Breast epithelium (tissue), 4 donors: ENCODE measurements at places on chromosomes 11 and 22. TPM values are rescaled to one million over a fixed set of nuclear protein-coding genes. Genes with fewer than 3 reads are reported as not detected.

DNA sequence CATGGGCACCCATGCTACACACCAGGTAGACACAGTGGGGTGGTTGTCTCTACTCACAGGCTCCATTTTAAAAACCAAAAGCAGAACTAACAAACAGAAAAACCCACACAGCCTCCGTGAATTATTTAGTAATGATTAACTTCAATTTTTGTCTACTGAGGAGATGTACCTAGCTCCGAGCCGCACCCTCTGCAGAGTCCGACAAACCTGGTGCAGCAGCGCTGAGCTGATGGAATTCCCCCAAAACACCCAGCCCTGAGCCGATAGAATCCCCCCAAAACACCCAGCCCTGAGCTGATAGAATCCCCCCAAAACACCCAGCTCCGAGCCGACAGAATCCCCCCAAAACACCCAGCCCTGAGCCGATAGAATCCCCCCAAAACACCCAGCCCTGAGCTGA is 927.0 kb downstream of the BRD1 start:
- no peak for DNase-seq

- no peak for DNase-seq
These were observed 593.7 kb upstream of the LUZP2 start for GRCh38 chr11:23903044-23903704.

DNA sequence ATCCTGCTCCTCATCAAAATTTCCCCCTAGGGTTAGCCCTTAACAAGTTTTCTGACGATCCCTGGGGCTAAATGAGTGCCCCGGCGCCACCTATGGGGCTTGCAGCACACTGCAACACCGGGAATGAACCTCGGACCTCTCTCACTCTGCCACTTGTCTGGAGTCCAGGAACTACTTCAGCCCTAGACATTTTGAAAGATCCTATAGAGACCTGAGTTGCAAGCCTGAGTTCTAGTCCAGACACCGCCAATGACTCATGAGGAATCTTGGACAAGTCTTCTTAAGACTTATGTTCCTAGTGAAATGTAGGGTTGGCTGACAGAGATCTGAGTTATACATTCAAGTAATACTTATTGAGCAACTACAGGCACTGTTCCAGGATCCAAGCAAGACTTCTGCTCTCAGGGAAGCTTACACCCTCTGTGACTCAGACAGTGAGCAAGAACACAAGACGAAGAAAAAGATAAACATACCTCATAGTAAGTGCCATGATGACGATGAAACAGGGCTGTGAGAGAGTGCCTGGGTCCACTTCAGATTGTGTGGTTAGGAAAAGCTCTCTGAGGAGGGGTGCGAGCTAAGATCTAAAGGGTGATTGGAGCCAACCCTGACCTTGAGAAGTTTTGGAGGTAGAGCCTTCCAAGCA is 10.2 kb upstream of the STK33 start:
- no peak for DNase-seq

GRCh38 chr22:44438481-44439131 is 59.4 kb downstream of the RTL6 start:
- peak; percentile 41 for DNase-seq

GRCh38 chr11:36417154-36417553 is 92.9 kb downstream of the TRAF6 start:
- DNase-seq = no peak

- DNase-seq = no peak
These were observed 912.8 kb downstream of the DLG2 start for GRCh38 chr11:84714316-84714780.

DNA sequence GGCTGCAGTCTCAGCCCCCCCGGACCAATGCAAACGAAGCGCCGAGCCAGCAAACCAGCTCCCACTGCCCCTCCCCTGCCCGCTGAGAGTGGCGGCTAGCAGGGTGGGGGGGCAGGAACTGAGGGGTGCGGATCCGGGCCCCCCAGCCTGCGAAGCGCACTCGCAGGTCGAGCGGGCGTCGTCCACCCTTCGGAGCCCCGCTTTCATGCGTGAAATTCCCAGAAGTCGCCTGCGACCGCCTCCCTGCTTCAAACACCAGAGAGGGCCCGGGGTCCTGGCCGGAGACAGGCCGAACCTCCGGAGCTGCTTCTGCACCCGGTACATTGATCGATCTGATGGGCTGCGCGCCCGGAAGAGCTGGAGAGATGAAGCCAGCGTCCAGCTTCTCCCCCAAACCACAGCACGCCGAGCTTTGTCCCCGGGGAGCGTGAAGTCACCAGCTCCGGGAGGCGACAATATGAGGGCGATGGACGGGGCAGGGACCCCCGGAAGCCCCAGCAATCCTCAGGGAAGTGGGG is 646 bp upstream of the PATZ1 start:
- DNase-seq = no peak

GRCh38 chr22:43363315-43364168 is 20.4 kb upstream of the SCUBE1 start:
- no peak for DNase-seq

GRCh38 chr22:46336119-46337078 is 885 bp downstream of the TRMU start:
- no peak for DNase-seq

GRCh38 chr11:85697747-85698146 is 11.8 kb upstream of the CCDC89 start:
- no peak for DNase-seq

DNA sequence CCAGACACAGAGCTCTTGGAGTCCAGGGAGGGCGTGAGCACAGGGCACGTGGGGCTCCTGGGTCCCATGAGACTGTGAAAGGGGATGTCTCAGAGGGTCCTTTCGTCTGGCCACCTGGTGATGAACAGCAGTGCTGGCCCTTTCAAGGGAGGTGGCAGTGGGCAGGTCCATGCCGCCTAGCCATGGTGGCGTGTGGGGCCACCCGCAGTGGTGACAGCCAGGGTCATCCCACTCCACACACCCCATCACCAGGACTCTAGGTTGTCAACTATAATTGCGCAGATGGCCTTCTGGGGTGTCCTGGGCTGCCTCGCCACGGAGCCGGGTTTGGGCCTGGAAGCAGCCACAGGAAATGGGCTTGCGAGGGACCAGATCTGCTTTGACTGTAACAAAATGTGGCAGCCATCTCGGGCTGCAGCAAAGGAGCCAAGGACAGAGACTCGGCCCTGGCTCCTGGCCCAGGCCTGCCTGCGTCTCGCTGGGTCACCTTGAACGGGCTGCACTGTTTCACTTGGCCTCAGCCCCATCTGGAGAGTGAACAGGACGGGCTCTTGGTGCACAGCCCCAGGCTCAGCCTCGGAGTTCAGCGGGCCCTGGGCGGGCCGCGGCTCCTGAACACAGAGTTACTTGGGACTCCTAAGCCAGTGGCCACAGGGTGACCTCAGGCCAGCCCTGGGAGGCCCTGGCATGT is 1350.5 kb downstream of the BRD1 start:
- peak; percentile 65 for DNase-seq

- DNase-seq = no peak
These were observed 5.9 kb downstream of the SF1 start for GRCh38 chr11:64772303-64773018.

- DNase-seq = no peak
These were observed 1.2 kb downstream of the GUCD1 start for GRCh38 chr22:24553597-24554312.

- no peak for DNase-seq
These were observed 94.5 kb upstream of the TOP3B start for GRCh38 chr22:22076932-22077703.

- no peak for DNase-seq
These were observed 23.2 kb downstream of the FADS2 start for GRCh38 chr11:61851113-61851899.

DNA sequence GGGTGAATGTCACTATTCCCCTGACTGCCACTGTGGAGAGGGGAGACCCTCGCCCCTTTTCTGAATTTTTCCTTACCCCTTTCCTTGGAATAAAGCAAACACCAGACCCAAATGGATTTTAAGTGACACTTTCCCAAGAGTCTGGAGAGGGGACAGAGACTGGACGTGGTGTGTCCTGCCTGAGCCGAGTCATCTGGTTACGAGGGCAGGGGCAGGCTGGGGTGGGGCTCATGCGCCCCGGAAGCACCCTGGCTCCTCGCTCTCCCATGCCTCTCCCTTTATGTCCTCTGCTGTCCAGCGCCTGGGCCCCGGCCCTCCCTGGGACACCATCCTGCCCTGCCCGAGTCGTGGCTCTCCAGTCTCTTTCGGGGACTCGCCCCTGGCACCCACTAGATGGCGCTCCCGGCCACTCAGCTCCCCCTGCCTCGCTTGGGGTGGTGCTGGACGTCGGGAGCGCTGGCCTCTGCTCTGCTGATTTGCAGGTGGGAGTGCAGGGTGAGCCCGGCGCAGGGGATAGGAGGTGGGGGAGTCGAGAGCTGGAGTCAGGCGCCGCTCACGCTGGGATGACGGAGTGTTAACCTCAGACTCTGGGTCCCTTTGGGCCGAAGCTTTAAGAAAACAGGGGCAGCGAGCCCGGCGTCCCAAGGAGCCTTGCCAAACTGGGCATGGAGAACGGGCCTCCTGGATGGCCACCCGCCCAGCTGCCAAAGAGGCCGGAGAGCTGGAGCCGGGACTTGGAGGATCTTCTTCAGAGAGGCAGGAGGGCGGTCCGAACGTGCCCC is 89.8 kb downstream of the RPS6KA4 start:
- DNase-seq = peak; percentile 60

GRCh38 chr22:44130076-44130711 is 50.5 kb upstream of the PARVG start:
- DNase-seq = no peak

- DNase-seq = no peak
These were observed 24.6 kb downstream of the MYBPC3 start for GRCh38 chr11:47327949-47328348.

GRCh38 chr11:72098741-72099140 is 4.4 kb downstream of the LAMTOR1 start:
- no peak for DNase-seq

DNA sequence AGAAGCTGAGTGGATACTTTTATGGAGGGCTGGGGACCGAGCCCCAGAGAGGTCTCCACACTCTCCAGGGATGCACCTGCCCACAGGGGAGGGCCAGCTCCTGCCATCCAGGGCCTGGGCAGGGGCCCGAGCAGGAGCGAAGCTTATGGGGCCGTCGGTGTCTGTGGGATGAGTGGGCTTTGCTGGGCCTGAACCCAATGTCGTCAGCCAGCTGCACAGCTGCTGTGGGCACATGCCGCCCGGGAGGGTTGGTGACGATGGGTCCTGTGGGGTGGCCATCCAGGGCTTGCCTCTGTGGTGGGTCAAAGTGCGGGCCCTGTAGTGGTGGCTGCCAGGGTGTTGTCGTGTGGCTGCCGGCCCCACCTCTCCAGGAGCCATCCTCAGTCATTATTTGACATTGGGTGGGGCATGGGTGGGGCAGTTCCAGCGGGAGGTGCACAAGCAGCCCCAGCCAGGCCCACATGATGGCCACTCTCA is 447.1 kb downstream of the TBC1D22A start:
- no peak for DNase-seq

GRCh38 chr22:33897448-33897835 is 22.8 kb downstream of the LARGE1 start:
- DNase-seq = no peak

DNA sequence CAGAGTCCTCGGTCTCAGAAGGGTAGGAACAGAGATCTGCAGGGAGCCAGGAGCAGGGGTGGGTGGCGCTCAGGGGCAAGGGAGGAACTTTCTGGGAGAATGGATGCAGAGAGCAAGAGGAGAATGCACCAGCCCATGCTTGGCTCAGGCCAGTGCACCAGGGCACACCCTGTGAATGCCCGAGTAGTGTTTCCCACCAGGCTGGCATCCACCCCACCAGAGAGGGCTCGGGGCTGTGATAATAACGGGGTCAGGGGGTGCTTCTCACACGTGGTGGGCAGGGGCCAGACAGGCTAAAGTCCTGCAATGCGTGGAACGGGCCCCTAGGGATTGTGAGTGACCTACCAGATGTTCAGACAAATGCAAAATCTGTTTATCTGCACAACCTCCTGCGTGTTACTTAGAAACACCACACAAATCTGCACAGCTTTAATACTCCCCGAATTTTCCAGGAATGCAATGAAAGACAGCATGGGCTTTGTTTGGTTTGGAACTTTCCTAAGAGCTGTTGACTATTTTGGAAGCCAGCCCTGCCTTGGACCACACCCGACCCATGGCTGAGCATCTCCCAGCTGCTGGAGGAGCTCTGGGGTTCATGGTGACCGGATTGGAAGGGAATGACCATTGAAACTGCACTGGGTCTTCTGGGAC is 368.3 kb downstream of the SHANK2 start:
- DNase-seq = no peak

- DNase-seq = no peak
These were observed 78.3 kb downstream of the CTTN start for GRCh38 chr11:70476669-70477068.

- no peak for DNase-seq
These were observed 217.6 kb downstream of the NTM start for GRCh38 chr11:131588057-131588456.

Gene GPR83
- total RNA-seq = 3.3 TPM

Gene RFPL1
- not detected for total RNA-seq

Gene CWC15
- 42.9 TPM for total RNA-seq

Gene TEX54
- total RNA-seq = not detected

Gene KBTBD3
- total RNA-seq = 5.0 TPM

Gene MMP3
- total RNA-seq = 63.4 TPM

Gene MRPL11
- total RNA-seq = 33.1 TPM

Gene OR5AS1
- total RNA-seq = not detected

Gene SNX19
- 100 TPM for total RNA-seq

Gene CSKMT
- 5.8 TPM for total RNA-seq

Gene MMP12
- not detected for total RNA-seq

Gene OR6A2
- total RNA-seq = 0.16 TPM

Gene OR5B3
- total RNA-seq = not detected

Gene OR5AL1
- total RNA-seq = not detected
